ENCODE measurements at places on chromosomes 11 and 22.

DNA sequence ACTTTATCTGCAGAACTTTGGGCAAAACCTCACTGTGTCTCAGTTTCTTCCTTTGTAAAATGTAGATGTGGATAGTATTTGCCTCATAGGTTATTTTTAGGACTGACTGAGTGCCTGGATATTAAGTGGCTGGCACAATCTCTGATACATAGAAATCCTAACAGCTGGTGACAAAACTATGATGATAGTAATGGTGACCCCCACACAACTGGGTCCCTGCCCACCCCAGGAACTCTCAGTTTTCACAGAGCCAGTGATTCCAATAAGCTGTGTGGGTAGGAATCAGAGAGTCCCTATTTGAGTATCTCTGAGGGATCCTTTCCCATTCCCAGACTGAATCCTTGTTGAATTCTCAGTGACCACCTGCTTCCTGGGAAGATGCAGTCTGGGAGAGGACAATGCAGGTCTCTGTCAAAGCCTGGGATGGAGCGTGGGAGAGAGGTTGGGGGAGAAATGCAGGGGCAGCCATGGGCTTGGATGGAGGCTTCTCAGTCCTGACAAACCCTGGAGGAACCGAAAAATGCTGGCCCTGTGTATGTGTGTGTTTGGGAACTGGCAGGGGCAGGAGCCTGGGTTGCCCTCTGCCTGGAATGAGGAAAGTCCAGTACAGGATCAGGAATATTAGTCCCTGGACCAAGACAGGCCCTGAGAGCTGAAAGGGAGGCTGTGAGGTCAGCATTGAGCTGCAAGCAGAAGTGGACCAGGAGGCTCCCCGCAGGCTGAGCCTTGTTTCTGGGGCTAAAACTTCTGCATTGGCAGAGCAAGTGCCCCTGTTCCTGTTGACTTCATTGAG lies 6.1 kb upstream of the P2RY6 start:
- no peak for DNase-seq

- no peak for DNase-seq
Observed at GRCh38 chr11:46298699-46299433, 21.4 kb downstream of the CREB3L1 start.

DNA sequence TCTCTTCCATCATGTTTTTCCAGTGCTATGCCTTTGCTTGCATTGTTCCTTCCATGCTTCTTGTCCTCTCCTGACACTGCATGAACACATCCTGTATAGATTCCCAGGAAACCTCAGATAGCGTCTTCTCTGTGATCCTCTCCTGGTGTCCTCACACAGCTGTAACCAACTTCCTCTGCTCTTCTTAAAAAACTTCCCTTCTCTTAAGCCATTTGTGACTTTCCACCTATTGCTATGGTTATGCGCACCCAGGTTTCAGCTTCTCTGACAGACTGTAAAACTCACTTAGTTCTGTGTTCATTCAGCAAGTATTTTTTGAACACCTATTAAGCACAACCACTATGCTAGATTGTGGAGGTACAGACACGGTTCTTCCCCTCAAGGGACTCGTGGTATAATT lies 5.1 kb upstream of the APLP2 start:
- no peak for DNase-seq

- DNase-seq = no peak
Observed at GRCh38 chr22:27223317-27224177, 566.2 kb downstream of the MIAT start.

DNA sequence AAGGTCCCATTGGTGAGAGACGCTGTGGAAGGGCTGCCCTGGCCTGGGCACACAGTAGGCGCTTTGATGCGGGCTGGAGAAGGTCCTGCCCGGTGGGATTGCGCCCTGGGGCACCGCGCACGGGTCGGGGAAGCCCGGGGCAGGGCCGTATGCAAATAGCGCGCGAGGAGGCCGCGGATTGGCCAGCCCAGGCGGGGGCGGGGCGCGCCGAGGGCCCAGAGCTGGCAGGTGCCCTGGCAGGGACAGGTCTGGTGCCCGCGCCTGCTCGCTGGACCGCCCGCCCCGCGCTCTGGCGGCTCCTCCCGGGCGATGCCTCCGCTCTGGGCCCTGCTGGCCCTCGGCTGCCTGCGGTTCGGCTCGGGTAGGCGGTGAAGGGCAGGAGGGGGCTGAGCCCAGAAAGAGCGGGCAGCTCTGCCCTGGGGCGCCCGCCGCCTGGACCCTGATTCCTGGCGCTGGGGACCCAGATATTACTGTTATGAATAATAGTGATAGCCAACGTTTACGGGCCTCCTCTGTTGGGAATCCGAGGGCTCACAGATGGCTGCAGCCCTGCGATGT lies at the start of gene UPK3A:
TSS of gene UPK3A (plus strand) at position 245 of the 558 bp plus-strand sequence. CDS start at position 310, 65 bp downstream.
- no peak for DNase-seq

GRCh38 chr22:46635756-46636155 lies 15.6 kb downstream of the GRAMD4 start:
- DNase-seq = no peak

DNA sequence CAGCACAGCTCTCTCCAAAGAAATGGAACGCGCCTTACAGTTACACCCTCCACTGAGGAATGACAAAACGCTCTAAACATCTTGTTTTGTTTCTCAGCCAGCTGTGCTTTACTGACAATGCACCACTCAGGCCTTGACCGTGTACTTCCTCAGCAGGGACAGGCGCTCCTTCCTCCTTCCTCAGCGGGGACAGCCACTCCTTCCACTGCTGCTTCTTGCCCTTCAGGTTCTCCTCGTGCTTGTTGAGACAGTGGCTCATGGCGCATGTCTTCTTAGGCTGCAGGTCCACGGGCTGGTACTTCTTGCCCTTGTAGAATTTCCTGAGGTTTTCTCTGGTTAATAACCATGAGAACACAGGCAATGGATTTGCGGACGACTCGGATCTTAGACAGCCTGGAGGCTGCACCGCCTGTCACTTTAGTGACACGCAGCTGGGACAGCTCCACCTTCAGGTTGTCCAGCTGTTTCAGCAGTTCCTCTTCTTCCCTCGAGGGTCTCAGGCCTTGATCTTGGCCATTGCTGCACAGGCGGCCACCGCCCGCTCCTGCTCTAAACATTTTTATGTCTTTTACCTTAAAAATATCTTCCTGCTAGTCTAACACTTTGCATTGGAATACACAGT lies 613.8 kb downstream of the BRD1 start:
- DNase-seq = no peak

- no peak for DNase-seq
Observed at GRCh38 chr11:112784323-112785073, 176.7 kb upstream of the NCAM1 start.

DNA sequence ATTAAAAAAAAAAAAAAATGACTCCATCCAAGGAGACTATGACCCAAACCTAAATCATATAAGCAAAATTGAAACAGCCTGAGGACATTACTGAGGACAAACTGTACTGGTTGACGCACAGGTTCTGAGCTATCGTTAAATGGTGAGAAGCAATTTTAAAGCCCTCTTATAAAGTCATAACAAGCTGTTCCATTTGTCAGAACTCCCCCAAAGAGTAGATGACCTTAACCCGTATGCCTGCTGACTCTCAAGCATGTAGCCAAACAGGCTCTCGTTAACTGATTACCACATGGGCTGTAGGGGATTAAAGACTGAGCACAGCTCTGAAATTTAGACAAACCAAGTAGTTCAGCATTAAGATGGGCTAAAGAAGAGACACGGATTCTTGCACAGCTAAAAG lies 2.2 kb downstream of the CRYAB start:
- DNase-seq = no peak

GRCh38 chr11:78957476-78958245 lies 383.0 kb upstream of the NARS2 start:
- DNase-seq = no peak

DNA sequence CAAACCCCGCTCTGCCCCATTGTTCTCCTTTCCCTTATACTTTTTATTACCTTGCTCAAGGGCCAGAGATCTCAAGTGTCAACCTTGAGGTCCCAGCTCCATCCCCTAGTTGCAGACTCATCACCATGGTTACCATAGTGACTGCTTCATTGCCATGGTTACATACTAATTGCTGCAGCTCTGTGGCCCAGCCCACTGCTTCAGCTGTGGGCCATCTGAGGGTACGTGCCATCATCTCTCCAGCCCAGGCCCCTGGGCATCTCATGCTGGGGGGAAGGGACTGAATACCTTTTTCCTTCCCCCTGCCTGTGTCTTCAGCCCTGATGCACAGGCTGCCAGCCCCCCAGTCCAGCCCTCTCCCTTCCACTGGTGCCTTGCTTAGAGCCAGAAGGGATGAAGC lies 22.2 kb downstream of the TREH start:
- no peak for DNase-seq

- no peak for DNase-seq
Observed at GRCh38 chr11:119640541-119640940, 88.5 kb downstream of the NECTIN1 start.

DNA sequence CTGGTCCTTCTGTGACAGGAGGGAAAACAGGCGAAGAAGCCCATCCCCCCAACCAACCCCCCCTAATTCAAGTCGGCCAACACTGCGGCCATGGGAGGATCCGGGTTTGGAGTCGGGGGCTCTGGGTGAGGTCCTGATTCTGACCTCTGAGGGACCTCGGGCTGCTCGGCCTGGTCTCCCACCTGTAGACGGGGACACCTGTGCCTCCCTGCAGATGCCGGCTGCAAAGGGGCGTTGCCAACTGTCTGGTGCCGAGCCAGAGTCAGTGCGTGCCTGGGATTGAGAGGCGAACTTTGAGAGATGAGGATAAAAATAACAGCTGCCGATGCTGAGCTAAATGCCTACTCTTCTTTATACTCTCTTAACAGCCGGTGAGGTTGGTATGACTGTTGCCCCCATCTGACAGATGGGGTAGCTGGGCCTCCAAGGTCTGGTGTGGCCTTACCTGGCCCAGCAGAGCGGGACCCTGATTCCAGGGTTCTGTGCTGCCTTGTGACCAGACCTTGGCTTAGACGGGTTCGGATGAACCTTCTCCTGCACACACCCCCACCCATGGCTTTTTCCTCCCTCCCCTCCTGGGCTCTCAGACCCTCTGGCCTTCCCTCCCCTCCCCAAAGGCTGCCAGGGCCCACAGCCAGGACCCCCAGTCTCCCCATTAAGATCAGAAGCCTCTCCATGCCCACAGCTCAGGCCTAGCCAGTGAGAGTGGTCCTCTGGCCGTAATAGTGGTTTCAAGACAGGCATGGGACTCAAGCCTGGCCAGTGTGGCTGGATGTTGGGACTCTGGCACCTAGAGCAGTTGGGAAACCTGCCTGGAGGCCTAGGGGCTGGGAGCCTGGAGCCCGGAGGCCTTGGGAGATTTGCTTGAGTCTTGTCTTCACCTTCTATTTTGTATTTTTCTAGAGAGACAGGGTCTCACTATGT lies 41.7 kb downstream of the KCNJ4 start:
- DNase-seq = no peak

GRCh38 chr22:49149721-49150608 lies 677.7 kb downstream of the BRD1 start:
- no peak for DNase-seq

GRCh38 chr22:30675436-30675835 lies 7.8 kb upstream of the DUSP18 start:
- no peak for DNase-seq

GRCh38 chr11:127454856-127455255 lies 454.3 kb upstream of the KIRREL3 start:
- no peak for DNase-seq

- DNase-seq = no peak
Observed at GRCh38 chr22:35307892-35308291, 8.2 kb downstream of the TOM1 start.

- no peak for DNase-seq
Observed at GRCh38 chr11:15769203-15769602, 587.1 kb downstream of the SOX6 start.

- no peak for DNase-seq
Observed at GRCh38 chr11:13114566-13115379, 105.7 kb downstream of the RASSF10 start.

DNA sequence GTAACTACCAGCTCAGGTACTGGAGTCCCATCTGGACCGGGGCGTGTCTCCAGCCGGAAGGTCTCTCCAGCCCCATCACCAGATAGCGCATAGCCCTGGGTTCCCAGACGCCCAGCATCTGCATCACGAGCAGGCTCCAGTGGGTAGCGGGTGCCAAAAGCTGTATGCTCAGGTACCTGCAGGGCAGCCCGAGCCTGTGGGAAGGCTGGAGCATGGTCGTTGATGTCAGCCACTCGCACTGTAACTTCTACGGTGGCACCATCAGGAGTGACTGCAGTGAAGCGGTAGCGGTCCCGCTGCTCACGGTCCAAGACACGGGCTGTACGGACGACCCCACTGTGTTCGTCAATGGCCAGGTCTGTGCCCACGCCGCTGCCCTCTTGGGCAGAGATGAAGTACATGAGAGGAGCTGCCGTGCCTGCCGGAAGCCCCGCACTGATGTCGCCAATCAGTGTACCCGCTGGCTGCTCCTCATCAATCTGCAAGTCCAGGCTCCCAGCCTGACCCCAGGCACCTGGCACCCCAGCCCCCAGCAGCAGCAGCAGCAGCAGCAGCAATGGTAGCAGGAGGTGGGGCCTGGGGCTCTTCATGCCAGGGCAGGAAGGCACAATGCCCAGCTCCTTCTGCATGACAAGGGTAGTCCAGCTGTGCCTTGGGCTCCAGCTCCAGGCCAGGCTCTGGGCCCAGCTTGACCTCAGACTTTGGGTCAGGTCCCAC lies 14.5 kb downstream of the DCHS1 start:
- DNase-seq = no peak

- no peak for DNase-seq
Observed at GRCh38 chr11:94968334-94968958, 4.9 kb downstream of the CWC15 start.

DNA sequence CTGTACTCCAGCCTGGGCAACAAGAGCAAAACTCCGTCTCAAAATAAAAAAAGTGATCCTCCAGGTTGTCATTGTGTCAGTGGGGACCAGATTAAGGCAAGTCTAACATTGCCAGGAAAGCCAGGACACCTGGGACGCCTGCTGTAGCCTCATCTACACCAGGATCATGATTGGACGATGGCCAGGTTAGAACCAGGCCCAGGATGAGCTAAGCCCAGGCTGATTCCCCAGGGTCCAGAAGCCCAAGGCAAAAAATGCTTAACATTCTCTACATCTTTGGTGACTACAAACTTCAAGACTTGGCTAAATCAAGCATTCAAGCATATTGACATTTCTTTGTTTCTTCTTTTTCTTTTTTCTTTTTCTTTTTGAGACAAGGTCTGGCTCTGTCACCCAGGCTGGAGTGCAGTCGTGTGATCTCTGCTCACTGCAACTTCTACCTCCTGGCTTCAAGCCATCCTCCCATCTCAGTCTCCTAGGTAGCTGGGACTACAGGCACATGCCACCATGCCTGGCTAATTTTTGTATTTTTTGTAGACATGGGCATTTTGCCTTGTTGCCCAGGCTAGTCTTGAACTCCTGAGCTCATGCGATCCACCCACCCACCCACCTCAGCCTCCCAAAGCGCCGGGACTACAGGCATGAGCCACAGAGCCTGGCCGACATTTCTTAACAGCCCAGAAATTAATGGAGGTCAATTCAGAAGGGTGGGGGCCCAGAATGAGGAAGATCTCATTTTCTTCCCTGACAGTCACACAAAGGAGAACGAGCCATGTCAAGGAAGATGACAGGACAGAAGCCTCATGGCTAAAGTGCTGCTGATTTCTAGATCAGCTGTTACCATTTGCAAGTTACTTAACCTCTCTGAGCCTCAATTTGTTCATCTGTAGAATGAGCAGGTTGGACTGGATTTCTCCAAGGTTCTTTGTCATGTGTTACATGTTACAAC lies 12.5 kb upstream of the PTPRJ start:
- no peak for DNase-seq

Measured in left renal pelvis (tissue), 4 donors.